RWPE1 (cell line): ENCODE measurements at places on chromosomes 12 and 14.

DNA sequence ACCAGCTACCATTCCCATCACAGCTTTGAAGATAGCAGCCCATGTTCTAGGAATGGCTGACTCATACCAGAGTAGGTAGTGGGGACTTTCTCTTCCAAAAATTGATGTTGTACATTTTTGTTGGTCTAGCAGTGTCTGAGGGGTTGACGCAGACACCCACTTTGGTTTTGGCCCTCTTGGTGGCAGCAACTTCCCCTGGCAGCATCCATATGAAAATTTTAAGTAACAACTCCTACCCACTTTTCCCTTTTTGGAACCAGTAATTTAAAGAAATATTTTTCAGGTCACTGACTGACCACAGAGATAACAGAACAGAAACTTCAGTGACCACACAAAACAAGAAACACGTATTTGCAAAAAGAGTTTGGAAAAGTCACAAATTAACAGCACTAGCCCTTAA is 162.0 kb upstream of the TMCC3 start:
- no peak for DNase-seq

GRCh38 chr12:4201333-4202100 is 72.0 kb upstream of the CCND2 start:
- no peak for DNase-seq

DNA sequence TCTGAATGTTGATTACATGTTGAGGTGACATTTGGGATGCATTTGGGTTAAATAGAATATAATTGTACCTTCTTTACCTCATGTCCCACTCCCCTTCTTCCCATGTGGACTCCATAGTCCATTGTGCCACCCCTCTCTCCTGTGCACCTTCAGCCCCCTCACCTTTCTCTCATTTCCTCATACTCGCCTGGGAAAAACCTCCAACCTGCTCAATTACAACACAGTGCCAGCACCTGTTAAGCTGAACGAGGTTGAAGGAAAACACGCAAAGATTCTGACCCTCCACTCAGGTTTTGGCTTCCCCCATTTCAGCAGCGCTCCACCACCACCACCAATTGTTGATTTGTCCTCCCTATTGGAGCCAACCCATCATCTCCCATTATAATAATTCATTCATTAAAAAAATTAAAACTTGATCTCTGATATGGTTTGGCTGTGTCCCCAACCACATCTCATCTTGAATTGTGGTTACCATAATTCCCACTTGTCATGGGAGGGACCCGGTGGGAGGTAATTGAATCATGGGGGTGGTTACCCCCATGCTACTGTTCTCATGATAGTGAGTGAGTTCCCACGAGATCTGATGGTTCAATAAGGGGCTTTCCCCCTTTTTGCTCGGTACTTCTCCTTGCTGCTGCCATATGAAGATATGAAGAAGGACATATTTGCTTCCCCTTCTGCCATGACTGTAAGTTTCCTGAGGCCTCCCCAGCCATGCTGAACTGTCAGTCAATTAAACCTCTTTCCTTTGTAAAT is 33.7 kb upstream of the PPP2R5C start:
- DNase-seq: no peak

- DNase-seq: no peak
These were observed 236.2 kb downstream of the SLC41A2 start for GRCh38 chr12:104721936-104722335.

DNA sequence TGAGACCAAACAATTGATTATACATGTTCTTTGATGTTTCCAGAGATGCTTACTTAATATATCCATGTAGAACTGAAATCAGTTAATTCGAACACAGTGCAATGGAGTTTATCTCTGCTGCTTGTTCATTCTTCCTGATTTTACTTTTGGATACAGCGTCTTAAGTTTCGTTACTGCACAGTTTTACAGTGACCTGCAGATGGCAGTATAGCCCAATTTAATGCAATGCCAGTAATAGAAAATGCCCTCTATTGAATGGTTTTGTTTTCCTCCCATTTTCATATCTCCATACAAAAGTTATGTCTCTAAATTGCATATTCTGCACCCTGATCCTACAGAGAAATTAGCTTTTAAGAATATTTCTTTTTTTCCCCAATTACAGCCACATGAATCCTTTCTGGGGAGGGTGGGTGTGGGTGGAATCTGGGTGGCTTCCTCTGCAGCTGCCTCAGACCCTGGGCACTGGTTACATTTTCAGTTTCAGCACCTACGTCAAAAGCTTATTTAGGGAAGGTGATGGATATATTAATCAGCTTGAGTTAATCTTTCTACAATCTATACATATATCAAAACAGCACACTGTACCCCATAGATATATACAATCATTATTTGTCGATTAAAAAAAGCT is 101.1 kb upstream of the DCD start:
- peak; percentile 55 for DNase-seq

- DNase-seq: peak; percentile 76
These were observed 92.1 kb downstream of the NINJ2 start for GRCh38 chr12:570921-571794.

DNA sequence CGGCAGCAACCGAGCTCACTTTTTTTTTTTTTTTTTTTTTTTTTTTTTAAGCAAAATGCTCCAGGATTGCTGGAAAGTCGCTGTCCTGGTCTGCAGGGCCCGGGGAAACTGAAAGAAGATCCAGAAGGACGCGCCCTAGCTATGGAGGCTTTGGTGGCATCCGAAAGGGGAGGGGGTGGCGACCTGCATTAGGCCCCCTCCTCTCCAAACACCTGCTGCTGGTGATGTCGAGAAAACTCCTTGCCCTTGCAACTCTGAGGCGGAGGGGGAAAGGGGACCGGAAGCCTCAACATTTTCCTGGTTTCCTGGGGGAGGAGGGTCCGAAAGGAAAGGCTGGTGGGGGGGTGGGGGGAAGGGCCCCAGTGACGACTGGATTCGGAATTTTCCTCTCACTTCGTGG is 421.1 kb downstream of the VRK1 start:
- no peak for DNase-seq

GRCh38 chr14:95713596-95714371 is at the start of gene TCL1A:
Gene TCL1A (minus strand): TSS chr14:95714125. CDS start chr14:95714066, 59 bp downstream.
- DNase-seq: no peak

DNA sequence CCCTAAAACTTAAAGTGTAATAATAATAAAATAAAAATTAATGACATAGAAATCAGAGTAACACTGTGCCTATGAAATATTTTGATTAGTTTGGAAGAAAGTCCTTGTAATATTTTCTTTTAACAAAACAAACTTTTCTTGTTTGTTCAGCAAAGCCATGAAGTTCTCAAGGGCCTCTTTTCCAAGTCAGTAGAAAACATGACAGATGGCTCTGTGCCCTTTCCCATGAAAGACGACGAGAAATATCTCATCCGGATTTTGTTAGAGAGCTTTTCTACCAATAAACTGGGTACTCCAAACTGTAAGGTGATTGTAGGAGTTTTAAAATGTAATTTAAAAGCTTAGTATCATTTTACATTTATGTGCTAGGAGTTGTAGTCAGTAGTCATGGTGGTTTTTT is 54.5 kb upstream of the ASPG start:
- no peak for DNase-seq

DNA sequence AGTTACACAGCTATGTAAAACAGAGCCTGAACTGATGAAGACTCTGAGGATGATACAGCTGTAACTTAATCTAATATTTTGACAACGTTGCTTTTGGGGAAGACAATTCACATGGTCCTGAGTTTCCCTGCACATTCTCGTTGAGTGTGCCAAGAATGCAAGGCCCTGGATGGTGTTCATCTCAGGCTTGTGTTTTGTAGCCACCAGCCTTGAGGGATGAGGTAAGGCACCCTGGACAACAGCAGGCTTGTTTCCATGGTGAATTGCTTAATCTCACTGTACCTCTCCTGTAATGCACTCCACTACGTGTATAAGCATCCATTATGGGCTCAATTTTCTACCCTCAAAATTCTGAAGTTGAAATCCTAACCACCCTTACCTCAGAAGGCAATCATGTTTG is 2.1 kb downstream of the CATSPERB start:
- no peak for DNase-seq

DNA sequence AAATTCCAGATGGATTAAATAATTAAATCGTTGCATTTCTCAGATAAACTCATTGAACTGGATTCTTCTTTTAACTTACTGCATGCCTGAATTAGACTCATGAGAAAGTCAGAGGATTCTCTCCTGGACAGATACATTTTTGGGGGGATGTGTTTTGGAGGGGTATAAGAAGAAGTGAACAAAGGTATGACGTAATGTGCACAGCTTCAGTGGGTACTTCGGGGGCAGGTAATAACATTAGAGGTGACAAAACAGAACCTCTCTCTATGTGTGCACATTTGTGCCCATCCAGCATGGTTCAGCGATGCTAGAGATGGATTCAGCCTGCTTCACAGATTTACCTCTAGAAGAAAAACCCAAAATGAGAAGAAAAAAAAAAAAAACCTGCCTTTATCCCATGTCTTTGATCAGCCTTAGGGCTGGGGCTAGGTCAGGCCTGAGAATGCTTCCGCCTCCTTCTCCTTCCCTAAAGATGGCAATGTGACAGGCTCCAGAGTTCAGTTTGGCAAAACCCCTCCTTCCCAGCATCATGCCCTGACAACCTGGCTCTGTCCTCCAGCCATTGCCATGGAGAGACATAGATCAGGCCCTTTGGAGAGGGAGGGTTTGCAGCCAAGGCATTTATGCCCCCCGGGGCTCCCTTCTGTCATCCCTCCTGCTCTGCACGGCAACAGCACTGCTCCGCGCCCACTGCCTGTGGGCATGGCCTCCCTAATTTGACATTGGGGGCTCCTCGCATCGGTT is 166.7 kb downstream of the KCNA5 start:
- no peak for DNase-seq

DNA sequence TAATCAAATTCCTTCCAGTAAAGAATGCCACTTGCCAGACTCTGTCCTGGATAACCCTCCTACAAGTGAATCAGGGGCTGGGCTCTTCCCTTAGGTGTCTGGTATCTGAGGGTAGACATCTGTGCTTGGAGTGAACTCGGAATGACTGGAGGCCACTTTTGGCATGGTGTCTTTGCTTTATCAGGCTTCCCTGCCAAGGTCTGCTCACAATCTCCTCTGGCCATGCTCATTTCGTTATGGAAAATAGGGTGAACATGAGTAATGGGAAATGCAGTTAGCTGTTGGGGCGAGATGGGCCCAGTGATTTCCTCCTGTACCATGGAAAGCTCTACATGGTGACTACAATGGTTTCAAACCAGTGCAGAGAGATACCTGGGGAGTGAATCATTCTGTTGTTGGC is 212.9 kb downstream of the NRXN3 start:
- no peak for DNase-seq

DNA sequence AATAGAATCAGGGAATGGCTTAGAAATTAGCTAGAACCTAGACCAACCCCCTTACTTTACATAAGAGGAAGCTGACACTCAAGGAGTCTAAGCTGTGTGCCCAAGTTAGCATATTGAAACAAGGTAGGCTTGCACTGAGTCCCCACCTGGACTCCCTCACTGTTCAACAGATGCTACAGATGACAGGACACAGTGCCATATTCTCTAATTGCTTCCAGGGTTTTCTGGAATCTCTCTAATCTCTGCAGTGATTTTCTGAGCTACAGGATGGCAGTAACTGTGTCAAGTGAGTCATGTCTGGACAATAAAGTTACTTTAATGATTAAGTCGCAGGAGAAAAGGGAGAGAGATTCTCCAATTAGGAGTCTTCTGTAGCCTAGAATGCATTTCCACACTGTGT is 35.8 kb downstream of the AKAP6 start:
- no peak for DNase-seq

DNA sequence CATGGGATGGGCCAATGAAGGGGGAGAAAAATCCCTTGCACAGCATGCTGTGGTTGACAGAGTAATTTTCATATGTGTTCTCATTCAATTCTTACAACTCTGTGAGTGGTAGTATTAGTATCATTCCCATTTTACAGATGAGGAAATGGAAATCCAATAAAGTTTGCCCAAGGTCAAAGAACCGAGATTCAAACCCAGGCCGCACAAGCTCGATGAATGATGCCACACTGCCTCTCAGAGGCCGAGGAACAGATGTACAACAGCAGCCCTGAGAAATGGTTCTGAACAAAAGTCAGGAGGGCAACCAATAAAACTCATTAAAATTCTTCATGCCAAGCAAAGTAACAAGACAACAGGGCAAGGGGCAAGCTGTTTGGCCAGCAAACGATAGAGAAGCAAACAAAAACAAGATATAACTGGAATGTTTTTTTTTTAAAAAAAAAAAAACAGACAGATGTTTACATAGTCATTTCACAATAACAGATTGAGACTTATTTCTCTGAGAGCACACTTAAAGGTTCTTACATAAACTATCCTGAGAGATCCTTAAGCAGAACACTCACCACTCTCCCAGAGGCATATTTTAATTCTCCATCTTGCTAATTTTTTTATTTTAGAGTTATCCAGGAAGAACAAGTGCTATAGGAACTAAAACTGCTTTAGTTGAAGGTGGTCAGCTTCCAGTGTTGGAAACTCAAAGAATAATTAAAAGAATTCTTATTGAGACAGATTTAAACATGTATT is 85.8 kb downstream of the EXOC5 start:
- peak; percentile 16 for DNase-seq

- DNase-seq: no peak
These were observed 45.5 kb downstream of the YEATS4 start for GRCh38 chr12:69404851-69405565.

- peak; percentile 59 for DNase-seq
These were observed 17.0 kb downstream of the VCPKMT start for GRCh38 chr14:50099335-50099734.

GRCh38 chr12:52945389-52946232 is 3.3 kb upstream of the KRT18 start:
- peak; percentile 53 for DNase-seq

DNA sequence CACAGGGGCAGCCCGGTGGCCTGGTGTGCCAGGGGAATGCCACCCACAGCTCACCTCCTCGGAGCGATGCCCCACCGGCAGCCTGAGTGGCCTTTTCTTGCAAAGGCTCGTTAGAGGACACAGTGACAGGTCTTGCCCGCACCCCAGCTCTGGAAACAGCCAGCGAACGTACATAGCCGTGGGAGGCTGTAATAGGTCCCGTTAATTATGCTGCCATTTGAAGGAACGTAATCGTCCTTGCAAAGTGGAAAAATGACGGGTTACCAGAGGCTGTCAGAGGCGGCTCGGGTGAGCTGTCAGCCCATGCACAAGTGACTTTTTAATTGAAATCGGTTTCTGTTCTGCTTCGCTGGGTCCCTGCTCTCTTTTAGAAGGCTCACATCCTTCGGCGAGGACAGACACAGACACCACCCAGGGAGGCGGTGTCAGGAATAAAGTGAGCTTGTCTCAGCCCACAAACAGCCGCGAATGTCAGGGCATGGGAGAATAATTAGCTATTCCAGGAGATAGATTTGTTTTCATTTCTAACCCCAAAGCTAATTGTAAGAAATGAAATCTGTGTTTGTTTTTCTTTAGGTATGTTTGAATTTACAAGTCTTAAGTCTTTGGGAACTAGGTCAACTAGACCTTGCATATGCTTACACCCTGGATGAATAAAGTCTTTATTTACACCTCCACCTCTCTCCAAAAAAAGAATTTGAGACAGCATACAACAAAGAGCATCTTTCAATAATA is 77.2 kb upstream of the RFLNA start:
- DNase-seq: no peak
